ENCODE measurements at places on chromosomes 3 and 15.

- no peak for DNase-seq
Observed at GRCh38 chr3:160403028-160403545, 3.6 kb downstream of the SMC4 start.

- DNase-seq = peak; percentile 15
Observed at GRCh38 chr3:157447026-157447694, 10.5 kb downstream of the PTX3 start.

- no peak for DNase-seq
Observed at GRCh38 chr3:139460076-139460475, 16.2 kb downstream of the RBP2 start.

DNA sequence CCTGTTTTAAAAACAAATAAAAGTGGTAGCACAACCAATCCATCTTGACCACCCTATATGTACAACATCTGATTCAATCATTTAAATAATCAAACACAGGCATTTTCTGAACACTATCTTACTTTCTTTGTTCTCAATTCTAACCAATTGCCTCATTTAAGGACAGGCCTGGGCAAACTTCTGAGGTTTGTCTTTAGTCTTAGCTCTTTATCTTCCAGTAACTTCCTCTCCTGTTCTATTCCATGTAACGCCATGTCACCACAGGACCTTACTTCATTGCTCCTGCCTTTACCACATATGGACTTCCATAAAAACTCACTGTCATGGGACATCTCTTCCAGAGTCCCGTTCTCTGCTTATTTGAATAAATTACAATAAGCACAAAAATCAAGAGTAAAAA, 14.9 kb downstream of the HDGFL3 start:
- no peak for DNase-seq

DNA sequence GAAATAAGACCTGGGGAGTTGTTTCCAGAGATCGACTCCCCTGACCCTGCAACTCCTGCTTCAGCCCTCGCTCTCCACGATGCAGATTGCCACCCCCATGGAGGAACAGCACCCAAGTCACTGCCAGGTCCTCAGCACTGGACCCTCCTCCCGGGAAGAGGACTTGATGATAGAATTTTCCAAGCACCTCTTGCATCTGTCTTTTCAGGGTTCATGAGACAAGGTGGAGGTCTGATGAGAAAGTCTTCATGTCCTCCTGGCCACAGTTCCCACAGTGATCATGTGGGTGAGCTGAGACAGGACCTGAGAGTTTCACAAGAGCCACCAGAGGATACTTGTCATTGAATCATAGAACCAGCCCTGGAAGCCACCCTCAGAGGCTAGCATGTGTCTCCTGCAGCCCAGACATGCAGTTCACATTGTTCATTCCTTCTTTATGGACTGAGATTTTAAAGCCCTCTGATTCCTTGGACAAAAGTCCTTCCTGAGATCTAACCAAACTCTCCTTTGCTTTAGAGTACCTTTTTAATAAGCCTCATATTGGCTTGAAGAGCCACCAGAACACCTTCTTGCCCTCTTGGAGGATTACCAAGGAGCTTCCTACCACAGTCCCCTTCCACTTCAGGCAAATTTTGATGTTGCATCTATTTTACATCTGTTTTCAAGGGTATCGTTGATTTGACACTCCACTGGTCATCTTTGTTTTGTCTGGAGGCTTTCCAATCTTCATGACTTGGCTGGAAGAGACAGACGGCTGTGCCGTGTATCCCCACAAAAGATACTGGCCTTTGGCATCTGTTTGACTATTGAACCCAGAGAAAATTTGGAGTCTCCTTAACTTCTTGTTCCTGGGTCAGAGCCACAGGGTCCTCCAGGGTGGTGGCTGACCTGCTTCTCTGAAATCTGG, 224.8 kb upstream of the BHLHE40 start:
- DNase-seq = no peak
